ENCODE measurements at places on chromosomes 7 and 10.

DNA sequence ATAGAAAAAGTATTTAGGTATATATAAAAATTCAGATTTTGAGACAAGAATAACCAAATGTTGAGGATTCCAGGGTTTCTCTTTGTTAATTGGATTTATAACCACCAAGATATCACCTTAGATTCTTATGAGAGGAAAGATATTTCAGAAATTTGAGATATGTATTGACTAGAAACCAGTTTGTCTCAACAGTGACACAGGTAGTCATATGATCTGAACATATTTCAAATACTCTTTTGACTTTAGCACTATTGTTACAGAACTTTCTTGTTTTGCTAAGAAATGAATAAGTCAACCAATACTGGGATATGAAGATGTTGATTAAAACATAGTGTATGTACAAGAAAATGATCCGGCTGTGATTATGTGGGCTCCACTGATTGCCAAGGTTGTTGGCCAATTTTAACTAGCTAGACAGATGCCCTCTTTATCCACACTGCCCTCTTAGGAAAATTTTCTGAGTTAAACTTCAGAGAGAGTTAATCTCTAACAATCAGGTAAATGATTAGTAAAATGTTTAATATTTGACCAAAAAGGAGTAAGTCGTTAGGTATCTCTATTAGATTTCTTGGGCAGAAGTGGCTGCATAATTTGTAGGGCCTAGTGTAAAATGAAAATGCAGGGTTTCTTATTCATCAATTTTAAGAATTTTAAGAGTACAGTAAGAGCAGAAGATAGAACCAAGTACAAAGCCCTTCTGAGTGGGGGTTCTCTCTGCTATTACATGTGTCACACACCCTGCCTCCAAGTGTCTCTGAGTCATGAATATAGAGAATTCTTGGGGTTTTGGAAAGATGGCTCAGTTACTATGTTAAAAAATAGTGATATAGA lies 376.0 kb downstream of the TFEC start:
- no peak for DNase-seq

- no peak for DNase-seq
Observed at GRCh38 chr7:49778731-49779270, 5.4 kb downstream of the VWC2 start.

- no peak for DNase-seq
Observed at GRCh38 chr7:621572-622285, 102.1 kb upstream of the PDGFA start.

DNA sequence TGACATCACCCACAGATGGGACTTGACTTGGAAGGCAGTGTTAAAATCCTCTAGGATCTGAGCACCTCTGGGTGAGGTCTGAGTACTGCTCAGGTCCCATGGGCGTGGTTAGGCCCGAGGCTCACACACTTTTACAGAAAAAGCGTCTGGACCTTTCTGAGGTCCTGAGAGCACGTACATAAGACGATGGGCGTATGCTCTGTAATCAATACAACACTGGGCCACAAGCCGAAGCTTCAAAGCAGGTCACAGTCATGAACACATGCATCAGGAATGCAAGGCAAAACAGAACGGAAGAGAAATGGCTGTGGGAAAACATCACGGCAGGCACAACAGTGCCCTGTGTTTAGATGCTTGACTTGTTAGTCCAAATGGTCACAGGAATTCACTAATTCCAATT lies 112.2 kb downstream of the LARP4B start:
- no peak for DNase-seq

DNA sequence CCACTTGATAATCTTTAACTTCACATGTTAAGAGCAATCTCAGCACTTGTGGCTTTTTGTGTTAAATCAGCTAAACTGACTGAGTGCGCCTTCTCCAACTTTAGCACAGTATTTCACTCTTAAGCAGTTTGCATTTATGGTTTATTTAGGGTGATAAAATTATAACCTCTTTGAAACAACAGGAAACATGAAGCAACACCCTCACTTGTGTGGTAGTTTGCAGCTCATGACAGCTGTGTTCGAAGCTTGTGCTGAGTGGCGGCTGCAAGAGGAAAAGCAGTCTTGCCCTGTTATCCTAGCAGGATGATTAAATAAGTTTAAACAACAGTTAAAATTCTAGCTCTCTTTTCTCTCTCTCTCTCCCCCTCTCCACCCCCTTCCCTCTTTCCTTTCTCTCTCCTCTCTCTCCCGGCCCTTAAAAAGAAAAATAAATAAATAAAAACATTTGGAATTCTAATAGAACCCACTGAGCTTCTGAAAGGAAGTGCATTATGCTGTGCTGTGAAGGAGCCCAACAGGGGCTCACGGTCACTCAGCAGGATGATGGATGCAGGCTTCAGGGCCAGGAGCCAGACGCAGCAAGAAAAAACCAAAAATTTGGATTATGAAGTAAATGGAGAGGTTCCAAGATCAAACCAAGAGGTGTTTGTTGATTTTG lies 25.2 kb downstream of the OGDH start:
- DNase-seq = no peak

DNA sequence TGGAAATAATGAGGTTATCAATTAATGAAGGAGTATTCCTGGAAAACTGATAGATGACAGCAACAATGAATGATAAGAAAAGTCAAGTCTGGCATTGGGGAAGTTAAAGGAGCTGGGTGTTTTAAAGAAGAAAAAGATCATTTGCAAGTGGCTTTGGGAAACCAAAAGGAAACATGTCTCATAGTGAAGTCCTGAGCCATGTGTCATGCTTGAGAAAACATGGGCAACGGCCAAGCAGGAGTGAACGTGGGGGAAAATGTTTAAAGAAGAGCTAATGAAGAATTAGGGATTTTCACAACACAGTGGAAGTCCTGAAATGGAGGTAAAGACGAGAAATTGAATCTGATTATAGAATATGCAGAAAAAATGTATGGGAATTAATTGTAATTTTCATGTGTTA lies 1383.2 kb upstream of the CELF2 start:
- no peak for DNase-seq

DNA sequence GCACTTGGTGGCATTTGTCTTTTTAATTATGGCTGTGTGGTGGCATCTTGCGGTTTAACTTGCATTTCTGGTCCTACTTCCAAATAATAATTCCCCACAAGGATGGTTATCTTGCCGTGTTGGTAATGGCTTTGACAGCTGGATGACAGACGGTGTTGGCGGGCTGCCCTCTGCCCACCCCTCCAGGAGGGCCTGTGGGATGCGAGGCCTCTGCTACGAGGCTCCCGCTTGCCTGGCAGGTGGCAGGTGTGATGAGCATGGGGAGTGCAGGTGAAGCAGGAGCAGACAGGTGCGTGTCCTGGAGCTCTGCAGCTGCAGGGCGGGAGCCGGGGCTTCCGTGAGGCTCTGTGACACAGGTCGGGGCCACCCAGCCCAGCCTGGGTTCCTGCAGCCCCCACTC lies 11.8 kb downstream of the INPP5A start:
- DNase-seq = no peak
